Stimulated activated CD4-positive, alpha-beta T cell treated with anti-CD3 and anti-CD28 coated beads, Interleukin-12 subunit alpha, Interleukin-12 subunit beta, amount 100 ng/mL, for 24 hours (primary cell): ENCODE measurements at places on chromosomes 2 and 18.

- DNase-seq, result no peak
Observed at GRCh38 chr18:12086677-12087470, 6.8 kb upstream of the ANKRD62 start.

DNA sequence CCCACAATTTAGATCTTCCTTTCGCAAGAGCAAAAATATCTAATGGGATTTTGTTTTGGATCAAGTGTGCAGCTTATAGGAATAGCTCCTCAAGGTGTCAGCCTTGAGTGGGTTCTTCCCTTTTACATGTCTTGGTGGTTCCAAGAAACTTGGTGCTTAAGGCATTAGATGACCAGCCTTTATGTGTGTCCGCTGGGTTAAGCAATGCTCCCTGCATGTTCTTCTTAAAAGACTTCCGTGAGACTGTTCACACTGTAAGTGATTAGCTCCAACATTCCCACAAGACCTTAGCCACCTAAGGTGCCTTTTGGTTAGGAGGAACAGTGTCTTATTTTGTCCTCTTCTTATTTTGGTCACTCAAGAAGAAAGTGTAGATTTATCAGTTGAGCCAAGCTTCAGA is 44.3 kb upstream of the GPR39 start:
- DNase-seq, result no peak

GRCh38 chr2:181738074-181738473 is 57.8 kb upstream of the NEUROD1 start:
- no peak for DNase-seq

DNA sequence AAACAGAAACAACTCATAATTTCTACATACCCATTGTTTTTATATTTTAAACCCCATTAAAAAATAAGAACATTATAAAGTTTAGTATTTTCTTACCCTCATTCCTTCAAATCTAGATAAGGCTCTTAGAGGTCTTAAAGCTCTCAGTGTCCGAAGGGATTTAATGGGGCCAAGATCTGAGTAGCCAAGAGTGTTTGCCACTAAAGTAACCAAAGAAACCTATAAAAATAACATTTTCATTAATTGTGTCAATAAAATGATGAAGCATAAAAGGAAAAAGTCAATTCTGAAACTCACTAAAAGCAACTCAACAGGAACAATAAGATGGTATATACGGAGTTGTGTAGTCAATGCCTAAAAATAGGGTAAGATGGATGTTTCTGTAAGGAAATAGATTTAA is 105.4 kb upstream of the SCN1A start:
- DNase-seq, result no peak

- no peak for DNase-seq
Observed at GRCh38 chr2:213934560-213934959, 476.3 kb upstream of the VWC2L start.
